Pons (tissue), 1 donor: ENCODE measurements at places on chromosomes 5 and 9.

GRCh38 chr9:80948066-80948465 lies 741.3 kb downstream of the TLE1 start:
- no peak for DNase-seq

DNA sequence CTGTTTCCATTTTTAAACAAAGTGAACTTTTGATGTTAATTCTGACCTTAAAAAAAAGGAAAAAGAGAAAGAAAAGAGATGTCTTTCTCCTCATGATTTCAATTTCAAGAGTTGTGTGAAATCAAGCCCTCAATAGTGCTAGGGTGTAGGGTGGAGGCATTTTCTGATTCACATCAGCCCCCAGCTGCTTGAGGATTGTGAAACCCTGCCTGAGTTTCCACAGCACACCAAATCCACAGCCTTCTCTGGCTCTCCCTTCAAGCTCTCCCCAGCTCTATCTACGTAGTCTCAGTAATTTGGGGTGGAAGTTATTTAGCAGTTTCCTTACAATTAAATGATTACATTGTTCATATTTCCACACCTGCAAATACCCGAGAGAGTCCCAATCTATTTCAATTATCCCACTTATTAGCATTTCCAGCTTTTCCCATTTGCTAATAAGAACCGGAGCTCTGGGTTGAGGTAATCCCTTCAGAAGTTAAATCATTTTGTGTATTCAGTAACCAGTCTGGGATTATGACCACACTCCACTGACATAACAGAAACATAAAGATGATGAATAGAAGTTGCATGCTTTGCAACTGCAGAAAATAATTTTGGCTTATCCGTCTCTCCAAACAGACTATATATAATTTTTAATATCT lies 54.9 kb downstream of the MTX3 start:
- DNase-seq: no peak

DNA sequence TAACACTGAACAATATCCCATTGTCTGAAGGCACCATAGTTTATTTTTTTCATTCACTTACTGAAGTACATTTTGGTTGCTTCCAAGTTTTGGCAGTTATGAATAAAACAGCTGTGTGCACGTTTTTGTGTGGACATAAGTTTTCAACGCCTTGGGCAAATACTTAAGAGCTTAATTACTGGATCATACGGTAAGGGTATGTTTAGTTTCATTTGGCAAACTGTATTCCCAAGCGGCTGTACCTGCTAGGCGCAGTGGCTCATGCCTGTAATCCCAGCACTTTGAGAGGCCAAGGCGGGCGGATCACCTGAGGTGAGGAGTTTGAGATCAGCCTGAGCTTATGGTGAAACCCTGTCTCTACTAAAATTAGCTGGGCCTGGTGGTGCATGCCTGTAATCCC lies 63.7 kb upstream of the FAM120A start:
- no peak for DNase-seq

GRCh38 chr9:105439428-105439827 lies 8.4 kb upstream of the FSD1L start:
- no peak for DNase-seq

DNA sequence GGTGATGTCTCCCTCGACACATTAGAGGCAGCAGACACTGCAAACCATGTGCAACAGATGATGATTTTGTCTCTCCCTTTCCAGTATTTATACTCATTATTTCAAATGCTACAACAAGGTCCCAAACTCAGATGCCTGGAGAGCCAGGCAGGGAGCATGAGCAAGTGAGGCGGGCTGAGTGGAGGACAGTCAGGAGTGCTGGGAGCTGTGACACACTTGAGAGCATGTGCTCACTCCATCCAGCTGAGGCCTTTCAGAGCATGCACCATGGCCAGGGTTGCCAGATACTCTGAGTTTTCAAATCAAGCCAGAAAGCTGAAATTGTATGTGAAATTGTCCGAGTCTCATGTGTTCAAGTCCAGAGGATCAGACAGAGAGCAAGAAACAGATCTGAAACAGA lies 55.8 kb upstream of the SLC2A8 start:
- DNase-seq: no peak

- DNase-seq: no peak
Observed at GRCh38 chr5:94159144-94159543, 417.7 kb upstream of the POU5F2 start.

DNA sequence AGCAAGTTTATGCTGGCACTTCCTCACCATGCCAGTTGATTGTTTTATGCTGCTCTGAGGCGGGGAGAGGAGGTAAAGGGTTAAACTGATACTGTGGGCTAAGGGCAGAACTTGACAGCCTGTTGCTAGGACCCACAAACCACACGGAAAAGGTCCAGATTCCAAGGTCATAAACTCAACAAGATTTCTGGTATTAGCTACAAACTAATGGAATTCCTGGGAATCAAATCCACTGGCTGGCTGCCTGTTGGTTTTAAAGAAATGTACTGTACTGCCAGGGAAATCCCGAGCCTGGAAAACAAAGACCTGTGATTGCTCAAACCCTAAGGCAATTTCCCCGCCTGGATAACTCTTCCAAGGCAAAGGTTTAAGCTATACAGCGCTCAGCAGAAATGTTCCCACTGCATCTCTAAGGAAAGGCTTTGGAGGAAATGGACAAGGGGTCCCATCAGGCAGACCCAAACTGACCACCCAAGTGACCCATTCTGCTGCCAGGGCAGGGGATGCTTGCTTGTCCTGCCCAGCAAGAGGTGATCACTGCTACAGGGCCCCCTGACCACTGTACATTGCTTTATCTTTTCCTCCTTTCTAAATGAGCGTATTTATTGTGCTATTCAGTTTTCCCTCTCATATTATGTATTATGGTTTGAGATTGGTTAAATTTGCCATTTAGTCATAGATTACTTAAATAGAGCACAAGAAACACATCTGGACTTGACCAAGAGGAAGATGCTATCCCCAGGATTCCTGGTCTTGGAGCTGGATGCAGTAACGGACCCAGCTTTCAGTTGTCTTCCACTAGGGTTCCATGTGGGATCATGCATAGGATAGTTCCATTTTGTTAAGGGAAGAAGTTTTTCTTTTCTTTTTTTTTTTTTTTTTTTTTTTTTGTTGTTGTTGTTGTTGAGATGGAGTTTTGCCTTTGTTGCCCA lies 124.3 kb downstream of the SUSD1 start:
- DNase-seq: no peak

GRCh38 chr9:137023157-137023556 lies 4.9 kb downstream of the ABCA2 start:
- DNase-seq: peak; percentile 22

- DNase-seq: peak; percentile 69
Observed at GRCh38 chr5:36305571-36306326, 4.0 kb upstream of the RANBP3L start.

DNA sequence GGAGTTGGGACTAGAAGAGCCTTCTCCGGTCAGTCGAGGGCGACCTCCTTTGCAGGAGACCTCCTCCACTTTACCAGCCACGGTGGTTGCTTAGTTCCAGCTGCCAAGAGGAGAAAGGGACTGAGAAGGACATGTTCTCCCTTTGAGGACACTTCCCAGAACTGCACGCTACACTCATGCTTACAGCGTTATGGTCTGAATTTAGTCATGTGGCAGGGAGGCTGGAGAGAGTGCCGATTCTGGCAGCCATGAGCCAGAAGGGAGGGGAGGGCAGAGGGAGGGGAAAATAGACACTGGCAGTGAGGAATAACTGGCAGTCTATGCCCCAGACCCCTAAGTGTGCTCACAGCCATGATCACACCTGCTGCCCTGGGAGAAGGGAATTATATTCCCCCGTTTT lies 47.8 kb downstream of the TSPAN17 start:
- DNase-seq: no peak

GRCh38 chr5:41410307-41410706 lies 100.1 kb downstream of the PLCXD3 start:
- no peak for DNase-seq

DNA sequence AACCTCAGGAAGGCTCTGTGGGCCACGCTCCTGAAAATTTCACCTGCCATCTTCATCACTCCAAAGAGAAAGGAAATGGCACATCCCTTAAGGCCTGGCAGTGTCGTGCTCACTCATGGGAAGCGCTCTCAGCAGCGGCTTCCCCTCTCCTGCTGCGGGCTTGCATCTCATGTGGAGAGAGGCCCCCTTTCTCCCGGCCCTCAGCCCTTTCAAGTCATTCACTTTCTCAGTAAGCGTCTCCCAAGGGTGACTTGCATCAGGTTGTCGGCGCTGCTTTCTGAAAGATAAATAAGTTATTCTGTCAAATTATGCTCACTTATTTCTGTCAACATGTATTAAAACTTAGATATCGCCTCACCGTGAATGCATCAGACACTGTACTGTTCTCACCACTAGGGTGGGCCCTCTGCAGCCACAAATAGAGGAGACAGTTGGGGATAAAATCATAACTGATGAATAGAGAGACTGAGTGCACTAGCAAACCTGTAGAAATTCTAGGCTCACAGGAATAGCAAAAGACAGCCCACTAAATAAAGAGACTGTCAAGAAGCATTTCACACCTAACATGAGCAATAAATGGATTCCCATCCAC lies 174.6 kb downstream of the RFK start:
- DNase-seq: no peak

DNA sequence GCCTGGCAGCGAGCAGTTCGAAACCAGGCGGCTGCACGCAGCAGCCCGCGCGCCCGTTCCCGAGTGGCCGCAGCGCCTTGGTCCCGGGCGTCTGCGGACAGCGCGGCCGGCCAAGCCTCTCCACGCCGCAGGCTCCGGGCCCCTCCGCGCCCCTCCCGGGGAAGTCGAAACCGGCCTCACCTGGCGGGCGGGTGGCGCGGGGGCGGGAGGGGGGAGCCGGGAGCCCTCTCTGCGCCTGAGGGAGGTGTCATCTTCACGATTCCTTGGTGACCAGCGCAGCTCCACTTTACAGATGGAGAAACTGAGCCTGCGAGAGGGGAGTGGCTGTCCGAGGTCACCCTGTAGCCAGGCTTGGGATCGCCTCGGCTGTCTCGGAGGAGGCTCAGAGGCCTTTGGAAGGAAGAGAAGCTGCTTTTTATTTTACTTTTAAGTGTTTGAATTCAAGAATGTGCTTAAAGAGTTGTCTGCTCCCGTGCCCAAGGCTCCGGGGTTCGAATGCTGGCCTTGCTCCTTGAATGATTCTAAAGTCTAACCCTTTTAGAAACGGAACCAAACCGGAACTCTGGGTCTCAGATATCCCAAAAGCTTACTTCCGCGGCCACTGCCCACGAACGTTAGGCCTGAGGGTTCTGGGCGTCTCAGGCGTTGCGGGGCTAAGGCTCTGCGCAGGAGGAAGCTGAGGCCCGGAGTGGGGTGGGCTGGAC lies 662 bp downstream of the SUSD3 start:
- DNase-seq: no peak

- DNase-seq: peak; percentile 74
Observed at GRCh38 chr5:131230406-131230805, 33.4 kb upstream of the CDC42SE2 start.

- DNase-seq: no peak
Observed at GRCh38 chr5:17723876-17724275, 89.6 kb downstream of the TAF11L14 start.

DNA sequence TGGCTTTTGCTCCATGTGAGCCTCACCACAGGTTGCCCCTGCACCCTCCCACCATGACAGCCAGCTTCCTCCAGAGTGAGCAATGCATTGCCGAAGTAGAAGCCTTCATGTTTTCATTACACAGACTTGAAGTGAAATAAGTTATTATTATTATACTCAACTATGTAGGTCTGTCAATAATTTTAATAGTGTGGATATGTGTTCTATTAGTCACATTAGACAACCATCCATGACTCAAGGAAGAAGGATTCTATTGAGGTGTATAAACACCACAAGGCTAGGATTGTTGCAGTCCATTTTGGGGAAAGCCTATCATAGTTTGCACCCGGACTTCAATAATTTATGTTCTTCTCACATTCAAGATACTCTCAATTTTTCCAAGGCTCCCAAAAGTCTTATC lies 369.5 kb downstream of the TAF11L14 start:
- no peak for DNase-seq
